Right lobe of liver (tissue), 6 donors: ENCODE measurements at places on chromosomes 12 and 14.

GRCh38 chr12:45987340-45987727 lies 3.0 kb downstream of the SCAF11 start:
- DNase-seq = no peak

GRCh38 chr12:19008102-19008501 lies 121.4 kb upstream of the PLEKHA5 start:
- no peak for DNase-seq

GRCh38 chr12:130835011-130835410 lies 4.0 kb downstream of the STX2 start:
- no peak for DNase-seq

- no peak for DNase-seq
These were observed 31.7 kb downstream of the MARK3 start for GRCh38 chr14:103416916-103417315.

GRCh38 chr14:99412117-99413061 lies 68.3 kb downstream of the SETD3 start:
- no peak for DNase-seq
